Tibial nerve (tissue), 4 donors: ENCODE measurements at places on chromosomes 16 and 17.

GRCh38 chr17:81644976-81645952 lies 8.3 kb downstream of the TSPAN10 start:
- DNase-seq: no peak

GRCh38 chr17:14489986-14490385 lies 189.1 kb downstream of the HS3ST3B1 start:
- DNase-seq: no peak

- DNase-seq: no peak
Observed at GRCh38 chr16:10136916-10137315, 45.3 kb downstream of the GRIN2A start.

DNA sequence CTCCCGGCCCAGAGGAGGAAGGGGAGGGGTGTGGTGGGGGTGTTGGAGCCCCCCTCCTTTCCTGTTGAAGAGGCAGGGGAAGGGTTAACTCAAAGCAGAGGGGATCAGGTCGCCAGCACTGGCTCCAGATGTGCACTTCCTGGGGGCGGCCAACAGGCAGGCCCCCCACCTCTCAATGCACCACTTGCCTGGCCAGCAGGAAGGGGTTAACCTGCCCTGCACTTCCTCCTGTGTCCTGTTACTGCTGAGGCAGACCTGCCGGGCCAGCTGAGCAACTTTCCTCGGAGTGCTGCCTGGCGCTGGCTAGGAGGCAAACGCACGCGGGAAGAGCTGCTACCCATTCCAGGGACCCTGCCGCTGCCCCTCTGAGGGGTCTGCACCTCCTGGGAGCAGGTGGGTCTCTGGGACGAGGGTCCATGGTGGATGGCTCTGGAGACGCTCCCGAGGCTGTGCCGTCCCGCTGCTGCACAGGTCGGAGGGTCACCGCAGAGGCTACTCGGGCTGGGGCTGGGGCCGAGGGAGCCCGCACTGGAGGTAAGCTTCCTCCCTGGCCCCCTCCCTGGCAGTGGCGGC lies at the start of gene EPN3:
Gene EPN3, plus strand, starts transcription at position 284 of the 573 bp plus-strand sequence. CDS start 3,822 bp downstream, outside the sequence.
- no peak for DNase-seq

- no peak for DNase-seq
Observed at GRCh38 chr17:27466376-27466742, 10.1 kb downstream of the KSR1 start.

DNA sequence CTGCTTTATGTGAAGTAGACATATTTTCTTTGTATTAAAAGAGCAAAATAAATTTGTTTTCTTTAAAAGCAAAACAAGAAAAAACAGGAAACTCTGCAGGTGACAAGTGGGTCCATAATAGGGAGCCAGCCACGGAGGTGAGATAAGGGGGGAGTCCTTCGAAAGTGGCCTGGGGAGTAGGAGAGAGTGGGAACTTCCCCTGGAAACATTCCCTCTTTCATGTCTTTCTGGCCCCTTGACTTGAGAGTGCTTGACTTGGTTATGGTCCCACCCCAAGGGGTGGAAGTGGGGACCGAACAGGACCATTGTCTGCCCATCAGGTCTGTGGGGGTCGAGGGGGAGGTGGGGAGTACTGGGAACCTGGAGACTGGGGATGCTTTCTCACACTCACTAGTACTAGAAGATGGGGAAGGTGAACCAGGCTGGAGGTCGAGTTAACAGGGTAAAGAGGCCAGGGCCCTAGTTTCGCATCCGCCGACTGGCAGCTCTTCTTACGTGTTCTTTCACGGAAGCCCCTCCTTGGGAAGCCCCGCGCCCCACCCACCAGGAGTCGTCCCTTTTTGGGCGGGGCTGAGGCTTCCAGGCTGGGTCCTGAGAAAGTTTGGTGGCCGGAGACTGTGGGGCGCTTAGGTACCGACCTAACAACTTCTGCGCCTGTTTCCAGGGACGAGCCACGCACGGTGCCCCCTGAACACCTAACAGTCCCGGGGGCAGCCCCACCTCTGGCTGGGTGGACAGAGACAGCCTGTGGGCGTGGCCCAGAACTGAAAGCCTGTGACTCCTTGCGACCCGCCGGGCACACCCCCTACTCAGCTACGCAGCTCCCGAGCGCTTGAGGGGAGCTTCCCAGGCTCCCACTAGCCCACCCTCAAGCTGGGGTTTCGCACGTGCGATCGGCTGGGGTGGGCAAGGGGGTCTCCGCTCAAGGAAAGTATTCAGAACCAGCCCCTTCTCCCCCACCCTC lies 790 bp downstream of the TRADD start:
- DNase-seq: no peak

- no peak for DNase-seq
Observed at GRCh38 chr17:38403491-38403890, 24.8 kb upstream of the ARHGAP23 start.
